NCI-H510A treated with DMSO at 0.1 percent for 48 hours (cell line): ENCODE measurements at places on chromosomes 12 and 14.

GRCh38 chr12:103840876-103841689, at the start of gene NT5DC3:
Gene NT5DC3, minus strand, starts transcription at chr12:103841234. Its CDS starts 78 bp downstream, at chr12:103841156.
- peak; percentile 54 for DNase-seq

- DNase-seq, result no peak
Observed at GRCh38 chr12:32843528-32844095, 53.0 kb downstream of the PKP2 start.

- no peak for DNase-seq
Observed at GRCh38 chr14:69006346-69006745, 27.2 kb upstream of the ACTN1 start.

GRCh38 chr12:67802731-67803130, 154.2 kb downstream of the DYRK2 start:
- DNase-seq, result no peak

- DNase-seq, result no peak
Observed at GRCh38 chr12:68893201-68893600, 39.8 kb downstream of the CPM start.

- no peak for DNase-seq
Observed at GRCh38 chr12:94700662-94701061, 50.3 kb upstream of the TMCC3 start.

GRCh38 chr12:30988086-30988485, 61.5 kb downstream of the TSPAN11 start:
- DNase-seq, result no peak

- no peak for DNase-seq
Observed at GRCh38 chr12:57254506-57255280, 3.7 kb upstream of the STAC3 start.

DNA sequence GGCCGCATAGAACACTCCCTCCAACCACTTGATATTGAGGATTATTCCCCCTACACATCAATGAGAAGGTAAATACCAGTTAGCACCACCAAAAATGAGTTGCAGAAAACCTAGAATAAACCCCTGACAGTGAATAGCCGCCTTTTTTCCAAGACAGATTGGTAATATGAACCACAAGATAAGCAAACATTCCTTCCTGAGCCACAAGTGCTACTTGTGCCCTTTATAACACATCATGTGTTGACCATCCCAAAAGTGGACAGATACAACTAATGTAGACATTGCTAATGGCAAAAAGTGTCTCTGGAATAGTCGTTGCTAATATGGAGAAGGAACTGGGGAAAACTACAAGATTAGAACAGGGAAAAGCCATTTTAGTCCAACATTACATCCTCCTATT, 17.2 kb downstream of the NOXRED1 start:
- no peak for DNase-seq

DNA sequence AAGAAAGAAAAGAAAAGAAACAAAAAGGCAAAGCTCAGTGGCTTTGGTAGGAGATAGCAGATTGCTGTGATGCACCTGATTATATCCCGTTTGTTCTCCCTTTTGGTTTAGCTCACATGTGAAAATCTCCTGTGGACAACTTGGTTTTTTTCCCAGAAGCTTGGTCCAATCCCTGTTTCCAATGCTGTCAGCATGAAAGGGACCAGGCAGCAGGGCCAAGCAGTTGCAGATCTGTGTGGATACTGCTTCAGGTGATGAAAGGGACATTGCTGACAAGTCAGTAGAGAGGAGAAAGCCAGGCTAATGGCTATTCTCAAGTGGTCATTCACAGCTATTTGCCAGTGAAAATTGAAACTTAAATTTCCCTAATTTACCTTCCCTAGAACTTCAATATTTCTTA, 18.8 kb upstream of the SLCO1A2 start:
- DNase-seq, result no peak

DNA sequence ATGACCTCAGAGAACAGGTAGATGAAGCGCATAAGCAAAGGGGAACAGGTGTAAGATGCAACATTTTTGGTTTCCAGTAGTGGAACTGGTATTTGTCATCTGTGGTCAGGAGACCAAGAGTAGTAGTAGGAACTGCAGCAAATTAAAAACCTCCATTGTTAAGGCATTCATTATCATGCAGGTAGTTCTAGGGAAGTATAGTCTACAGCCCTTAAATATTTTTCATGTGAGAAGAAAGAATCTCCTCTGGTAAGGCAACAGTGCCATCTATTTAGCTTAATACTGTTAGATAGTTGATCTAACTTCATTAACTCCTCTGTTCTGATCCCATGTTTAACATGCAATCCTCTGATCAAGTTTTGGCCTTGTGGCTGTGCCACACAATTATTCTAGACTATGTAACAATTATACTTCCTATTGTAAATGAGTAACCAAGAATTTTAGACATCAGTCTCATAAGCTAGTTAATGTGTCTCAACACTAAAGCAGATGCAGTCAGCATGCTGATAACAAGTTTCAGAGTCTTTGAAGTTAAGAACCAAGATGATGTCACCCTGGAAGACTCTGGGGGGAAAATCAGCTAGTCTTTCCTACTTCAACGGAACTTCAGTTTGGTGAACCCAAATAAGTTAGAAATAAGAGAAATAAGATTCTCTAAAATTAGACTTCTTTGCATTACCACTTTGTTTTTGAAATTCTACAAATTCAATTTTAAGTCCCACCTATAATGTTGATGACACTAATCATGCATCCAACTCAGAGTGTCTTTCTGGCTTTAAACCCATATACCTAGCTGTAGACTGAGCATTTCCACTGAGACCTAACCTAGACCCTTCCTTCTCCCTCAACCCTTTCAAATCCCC, 70.9 kb downstream of the STXBP6 start:
- no peak for DNase-seq

GRCh38 chr12:53791735-53792326, 40.1 kb upstream of the CISTR start:
- no peak for DNase-seq

DNA sequence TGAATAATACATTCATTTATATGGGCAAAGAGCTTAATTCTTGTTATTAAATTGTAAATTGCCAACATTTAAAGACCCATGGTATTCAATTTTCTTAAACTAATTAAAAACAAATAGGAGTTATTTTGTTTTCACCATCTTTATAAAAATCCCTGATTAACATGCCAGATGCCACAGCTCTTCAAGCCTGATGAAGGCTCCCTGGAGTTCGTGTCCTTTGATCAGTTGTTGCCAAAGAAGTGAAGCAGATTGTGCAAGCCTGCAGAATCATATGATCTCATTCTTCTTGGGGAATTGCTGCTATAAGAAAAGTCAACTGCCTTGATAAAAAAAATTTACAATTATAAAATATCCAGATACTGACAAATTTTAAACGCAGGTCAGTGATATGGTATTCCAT, 288.3 kb upstream of the PPFIA2 start:
- DNase-seq, result no peak

DNA sequence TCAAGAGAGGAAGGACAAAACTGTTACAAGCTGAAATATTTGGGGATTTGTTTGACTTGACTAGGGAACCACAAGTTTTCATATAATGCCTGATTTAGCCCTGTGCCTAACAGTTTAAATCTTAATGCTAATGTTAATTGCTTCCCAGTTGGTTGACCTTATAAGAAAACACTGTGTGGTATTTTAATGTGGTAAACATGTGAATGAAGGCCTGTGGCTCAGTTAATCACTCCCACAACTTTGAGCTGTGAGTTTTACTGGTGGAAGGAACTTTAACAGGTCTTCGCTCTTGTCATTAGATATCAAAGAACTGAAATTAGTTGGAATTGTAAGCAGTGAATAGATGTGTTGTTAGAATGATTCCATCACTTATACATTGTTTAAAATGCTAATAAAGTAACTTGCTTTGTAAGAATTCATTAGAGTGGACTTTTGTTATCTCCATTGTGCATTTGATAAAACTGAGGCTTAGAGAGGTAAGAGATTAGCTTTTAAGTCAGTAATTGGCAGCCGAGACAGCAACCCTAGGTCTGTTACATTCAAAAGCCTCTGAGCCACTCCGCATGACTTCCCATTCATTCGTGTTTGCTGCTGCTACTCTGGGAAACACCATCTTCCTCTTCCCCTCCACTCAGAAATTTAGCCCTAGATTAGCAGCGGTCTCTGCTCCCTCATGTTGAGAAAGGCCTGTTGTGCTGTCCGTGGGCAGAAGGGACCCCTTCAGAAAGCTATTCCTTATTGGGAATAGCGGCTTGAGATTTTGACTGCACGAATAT, 1.0 kb upstream of the TBK1 start:
- DNase-seq, result peak; percentile 62

DNA sequence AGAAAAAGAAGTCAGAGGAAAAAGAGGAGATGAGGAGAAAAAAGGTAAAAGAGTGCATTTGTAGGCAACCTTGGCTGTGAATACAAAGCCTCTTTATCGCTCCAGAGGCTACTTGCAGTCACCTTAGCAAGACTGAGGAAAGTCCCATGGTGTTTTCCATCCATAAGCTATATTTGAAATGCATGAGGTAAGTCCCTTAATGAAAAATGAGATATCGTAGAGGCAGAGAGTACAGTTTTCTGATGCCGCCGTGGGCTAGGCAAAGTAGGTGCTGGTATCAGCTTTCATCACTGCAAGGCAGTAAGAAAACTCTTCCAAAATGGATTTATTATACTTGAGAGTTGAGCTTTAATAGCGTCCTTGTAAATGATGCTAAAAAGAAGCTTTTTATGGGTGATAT, 186.8 kb downstream of the ASCL1 start:
- DNase-seq, result no peak

DNA sequence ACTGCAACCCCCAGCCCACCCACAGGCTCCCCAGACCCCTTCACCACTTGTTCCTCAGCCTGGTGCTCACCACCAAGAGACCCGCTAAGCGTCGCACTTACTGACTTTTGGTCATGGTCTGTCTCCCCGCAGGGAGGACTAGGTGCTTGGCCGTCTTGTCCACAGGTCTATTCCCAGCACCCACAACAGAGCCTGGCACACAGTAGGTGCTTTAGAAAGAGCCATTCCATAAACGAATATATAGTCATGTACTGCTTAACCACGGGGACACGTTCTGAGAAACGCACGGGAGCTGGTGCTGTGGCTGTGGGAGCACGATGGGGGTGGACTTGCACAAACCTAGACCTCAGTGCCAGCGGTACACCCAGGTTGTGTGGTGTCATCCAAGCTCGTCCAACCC, 34.0 kb downstream of the NCOR2 start:
- DNase-seq, result no peak

GRCh38 chr12:121568971-121569751, 11.7 kb downstream of the KDM2B start:
- no peak for DNase-seq

GRCh38 chr12:52766351-52767019, 10.7 kb downstream of the KRT76 start:
- no peak for DNase-seq

- DNase-seq, result no peak
Observed at GRCh38 chr12:109221277-109221931, 87.7 kb downstream of the FOXN4 start.

- no peak for DNase-seq
Observed at GRCh38 chr14:70943838-70944237, 36.6 kb downstream of the PCNX1 start.

DNA sequence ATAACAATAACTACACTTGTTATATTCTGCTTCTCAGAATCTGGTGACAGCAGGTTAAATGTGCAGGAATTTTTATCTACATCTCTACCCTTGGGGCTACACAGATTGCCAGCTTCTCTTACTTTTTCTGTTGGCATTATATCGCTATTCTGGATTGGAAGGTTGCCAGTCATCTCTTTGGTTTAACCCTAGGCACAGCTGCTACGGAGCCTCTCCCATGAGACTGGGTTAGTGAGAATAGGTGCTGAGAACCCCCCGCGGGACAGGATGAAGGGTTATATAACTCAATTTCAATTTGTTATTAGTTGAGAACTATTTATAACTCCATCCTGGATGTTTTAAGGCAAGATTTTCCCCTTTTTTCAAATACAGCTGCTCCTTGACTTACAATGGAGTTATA, 73.1 kb downstream of the ACADS start:
- DNase-seq, result no peak

GRCh38 chr14:23143911-23144310, 24.9 kb upstream of the CEBPE start:
- DNase-seq, result no peak

DNA sequence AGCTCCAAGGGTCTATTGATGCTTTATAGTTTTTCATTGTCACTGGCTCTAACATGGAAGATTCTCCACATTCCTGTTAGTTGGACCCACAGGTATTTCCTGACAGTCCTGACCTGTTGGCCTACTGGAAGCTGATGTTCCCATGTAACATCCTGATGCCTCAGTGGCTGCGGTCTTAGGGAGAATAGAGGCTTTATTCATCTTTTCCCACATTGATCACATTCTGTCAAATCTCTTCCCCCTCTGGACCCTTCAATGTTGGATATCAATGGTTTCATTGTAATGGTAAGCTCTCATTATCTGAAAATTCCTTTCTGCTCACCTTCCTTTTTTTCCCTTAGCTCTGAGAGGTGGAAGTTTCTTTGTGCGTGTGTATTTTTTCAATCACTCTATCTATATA, 280.9 kb upstream of the TBX3 start:
- no peak for DNase-seq

- DNase-seq, result no peak
Observed at GRCh38 chr12:70744178-70744577, 106.9 kb upstream of the PTPRB start.

- DNase-seq, result no peak
Observed at GRCh38 chr14:75461755-75462349, 34.0 kb downstream of the JDP2 start.

GRCh38 chr12:97024393-97024792, 117.3 kb downstream of the NEDD1 start:
- DNase-seq, result no peak

- DNase-seq, result peak; percentile 89
Observed at GRCh38 chr14:76955575-76956315, 72.8 kb downstream of the IRF2BPL start.

- DNase-seq, result no peak
Observed at GRCh38 chr12:61250303-61250702, 1009.9 kb upstream of the USP15 start.

GRCh38 chr12:20119596-20120402, 248.5 kb upstream of the PDE3A start:
- no peak for DNase-seq

DNA sequence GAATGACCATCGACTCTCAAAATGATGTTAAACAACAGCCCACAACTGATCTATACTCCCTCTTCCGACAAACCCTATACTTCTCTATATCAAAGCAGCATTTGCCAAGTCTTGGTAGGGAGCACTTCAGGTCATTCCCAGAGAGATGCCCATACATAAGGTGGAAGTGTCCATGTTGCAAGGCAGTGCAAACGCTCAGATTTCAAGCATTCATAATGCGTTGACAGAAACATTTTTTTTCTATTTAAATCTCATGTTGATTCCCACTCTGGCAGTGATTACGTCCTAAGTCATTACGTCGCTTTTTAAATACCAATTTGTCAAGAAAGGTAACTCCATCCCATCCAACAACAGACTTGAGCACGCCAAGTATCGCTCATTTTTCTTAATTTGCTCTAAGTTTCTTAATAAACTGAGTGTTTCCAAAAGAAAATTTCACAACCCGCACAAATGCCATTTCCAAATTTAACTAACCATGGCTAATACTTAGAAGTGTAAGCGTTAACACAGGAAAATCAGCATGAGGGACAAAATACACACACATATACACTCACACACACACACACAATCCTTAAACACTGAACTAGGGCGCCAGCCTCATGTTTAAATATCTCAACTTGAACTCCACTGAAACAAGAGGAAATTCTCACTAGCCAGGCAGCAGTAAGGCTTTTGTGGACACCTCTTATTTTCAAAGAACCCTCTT, 1.1 kb downstream of the GXYLT1 start:
- peak; percentile 41 for DNase-seq
